ENCODE measurements at places on chromosomes 3 and 15.

- no peak for DNase-seq
Measured at GRCh38 chr15:56667517-56667916, 65.8 kb downstream of the ZNF280D start.

DNA sequence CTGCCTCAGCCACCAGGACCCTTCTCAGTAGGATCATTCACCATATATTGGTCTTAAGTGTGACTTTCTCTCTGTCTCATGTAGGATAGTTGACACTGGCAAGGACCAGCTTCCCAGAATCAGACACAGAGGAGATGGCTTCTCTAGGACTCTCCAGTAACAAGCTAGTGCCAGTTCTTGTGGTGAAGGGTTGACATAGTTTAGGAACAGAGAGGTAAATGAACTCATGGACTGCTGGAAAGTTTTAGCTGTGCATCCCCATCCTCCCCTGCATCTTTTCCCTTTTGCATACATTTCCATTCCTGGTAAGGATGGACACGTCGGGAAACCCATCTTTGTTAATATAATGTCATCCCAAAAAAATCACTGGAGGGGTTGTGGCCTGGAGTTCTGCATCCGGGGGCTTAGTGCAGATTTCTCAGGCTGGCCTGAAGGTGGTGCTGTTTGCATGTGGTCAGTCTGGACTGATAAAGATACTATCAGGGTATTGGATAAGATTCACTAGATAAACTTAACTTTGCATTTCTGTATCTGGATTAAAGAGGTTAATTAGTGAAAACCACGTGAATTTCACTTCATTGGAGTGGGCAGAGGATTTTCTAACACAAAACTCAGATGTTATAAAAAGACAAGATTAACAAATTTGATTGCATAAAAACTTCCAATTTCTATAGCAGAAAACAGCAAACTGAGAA is 110.8 kb downstream of the TBC1D2B start:
- peak; percentile 34 for DNase-seq

DNA sequence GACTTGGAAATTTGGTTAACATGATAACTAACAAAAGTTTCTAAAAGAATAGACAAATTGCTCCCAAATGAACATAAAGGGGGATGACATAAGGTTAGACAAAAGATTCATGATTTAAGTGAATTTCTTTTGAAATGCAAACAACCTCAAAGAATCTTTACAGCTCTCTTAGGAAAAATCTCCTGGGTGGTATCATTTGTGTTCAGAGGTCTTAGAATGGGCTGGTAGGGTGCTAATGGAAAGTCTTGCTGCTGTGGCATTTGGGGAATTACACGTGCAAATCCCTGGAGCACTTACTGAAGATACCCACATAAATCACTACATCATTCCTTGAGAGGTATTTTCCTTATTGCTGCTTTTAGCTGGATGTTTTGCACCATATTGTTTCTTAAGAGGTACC is 14.4 kb upstream of the ROBO2 start:
- no peak for DNase-seq

GRCh38 chr15:82710208-82710555 is 507 bp upstream of the AP3B2 start:
- DNase-seq, result no peak

Measured in fibroblast of skin of right quadriceps (primary cell).